ENCODE measurements at places on chromosomes 1 and 21.

- no peak for DNase-seq
Measured at GRCh38 chr1:6591222-6591621, 11.4 kb downstream of the ZBTB48 start.

- no peak for DNase-seq
Measured at GRCh38 chr21:35683664-35684304, 376.5 kb downstream of the SETD4 start.

DNA sequence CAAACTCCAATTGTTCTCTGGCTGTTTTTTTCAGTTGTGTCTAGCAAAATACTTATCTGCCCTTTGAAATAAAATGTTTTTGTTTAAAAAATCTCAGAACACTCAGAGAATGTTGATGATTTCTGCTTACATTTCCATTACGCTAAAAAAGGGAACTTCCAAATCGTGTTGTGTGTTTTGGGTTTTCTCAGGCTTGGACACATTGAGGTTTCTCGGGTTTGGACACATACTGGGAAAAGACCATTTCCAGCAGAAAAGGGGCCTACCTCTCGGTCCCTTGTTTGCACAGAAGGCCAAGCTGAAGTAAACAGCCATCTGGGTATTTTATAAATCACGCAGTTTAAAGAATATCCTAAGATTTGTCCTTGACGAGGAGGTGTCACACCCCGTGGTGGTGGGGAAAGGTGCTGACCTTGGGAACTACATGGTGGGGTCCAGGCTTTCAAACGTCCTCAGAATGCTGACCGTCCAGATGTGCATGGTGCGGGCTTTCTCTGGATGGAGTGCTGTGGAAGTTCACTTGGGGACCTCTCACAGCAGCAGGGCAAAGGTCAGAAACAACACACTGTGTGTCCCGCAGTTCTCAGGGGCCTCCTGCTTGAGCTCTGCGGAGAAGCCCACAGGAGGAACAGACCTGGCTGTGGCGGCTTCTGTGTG, 67.8 kb downstream of the SLC37A1 start:
- no peak for DNase-seq

GRCh38 chr1:232877365-232878028, 72.3 kb downstream of the MAP10 start:
- DNase-seq, result no peak

- peak; percentile 9 for DNase-seq
Measured at GRCh38 chr1:16724718-16725438, 15.4 kb upstream of the RNU1-4 start.

DNA sequence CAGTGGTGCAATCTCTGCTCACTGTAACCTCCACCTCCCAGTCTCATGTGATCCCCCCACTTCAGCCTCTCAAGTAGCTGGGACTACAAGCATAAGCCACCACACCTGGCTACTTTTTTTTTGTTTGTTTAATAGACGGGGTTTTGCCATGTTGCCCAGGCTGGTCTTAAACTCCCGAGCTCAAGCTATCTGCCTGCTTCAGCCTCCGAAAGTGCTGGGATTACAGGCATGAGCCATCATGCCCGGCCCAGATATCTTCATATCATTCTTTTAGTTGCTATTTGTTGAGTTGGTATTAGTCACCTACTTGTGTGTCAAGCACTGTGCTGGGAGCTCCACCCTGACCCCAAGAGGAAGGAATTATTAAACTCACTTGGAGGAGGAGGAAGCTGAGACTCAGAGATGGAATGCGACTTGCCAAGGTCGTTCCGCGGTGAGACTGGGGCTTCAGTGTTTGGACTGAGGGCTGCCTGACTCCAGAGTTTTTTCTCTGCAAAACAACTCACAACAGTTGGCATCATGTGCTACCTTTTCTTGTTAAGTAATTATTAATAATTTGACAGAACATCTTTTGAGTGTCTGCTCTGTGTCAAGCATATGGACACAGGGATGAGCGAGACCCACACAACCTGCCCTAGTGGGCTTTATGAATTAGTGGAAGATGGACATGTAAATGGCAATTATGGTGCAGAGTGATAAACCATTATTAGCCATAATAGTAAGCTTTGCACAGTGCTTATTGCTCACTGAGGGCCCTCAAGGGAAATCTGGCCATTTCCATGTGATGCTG, 132.0 kb downstream of the FOXD2 start:
- no peak for DNase-seq

DNA sequence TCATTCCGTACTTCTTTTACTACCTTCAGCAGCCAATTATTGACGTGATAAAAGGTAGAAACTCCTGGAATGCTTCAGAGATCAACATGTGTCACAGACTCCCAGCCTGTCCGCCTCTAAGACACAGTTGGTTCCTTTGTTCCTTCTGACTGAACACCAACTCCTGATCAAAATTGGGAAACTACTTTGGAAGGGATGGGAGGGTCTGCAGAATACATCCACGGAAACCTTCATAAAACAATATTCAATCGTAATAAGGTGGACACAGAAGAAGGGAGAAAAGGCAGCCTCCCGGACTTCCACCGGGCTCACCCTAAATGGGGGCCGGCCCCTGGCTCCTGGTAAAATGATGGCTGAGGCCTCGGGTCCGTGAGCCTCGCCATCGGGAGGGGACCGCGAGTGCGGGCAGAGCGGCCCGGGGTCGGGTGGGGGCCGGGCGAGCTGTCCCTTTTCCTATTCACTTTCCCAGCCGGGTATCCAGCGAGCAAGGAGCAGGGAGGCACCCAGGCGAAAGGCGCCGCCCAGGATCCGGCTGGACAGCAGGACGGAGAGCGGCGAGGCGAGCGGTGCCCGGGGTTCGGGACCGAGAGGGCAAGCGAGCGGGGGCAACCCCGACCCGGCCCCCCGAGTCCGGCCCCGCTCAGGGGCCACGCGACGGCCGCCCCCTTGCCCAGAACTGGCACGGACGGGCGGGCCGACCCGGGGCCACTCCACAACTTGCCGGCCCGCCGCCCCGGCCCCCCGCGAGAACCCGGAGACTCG, 805 bp downstream of the NRIP1 start:
- peak; percentile 30 for DNase-seq

GRCh38 chr1:8222789-8223188, 95.1 kb upstream of the SLC45A1 start:
- peak; percentile 78 for DNase-seq

DNA sequence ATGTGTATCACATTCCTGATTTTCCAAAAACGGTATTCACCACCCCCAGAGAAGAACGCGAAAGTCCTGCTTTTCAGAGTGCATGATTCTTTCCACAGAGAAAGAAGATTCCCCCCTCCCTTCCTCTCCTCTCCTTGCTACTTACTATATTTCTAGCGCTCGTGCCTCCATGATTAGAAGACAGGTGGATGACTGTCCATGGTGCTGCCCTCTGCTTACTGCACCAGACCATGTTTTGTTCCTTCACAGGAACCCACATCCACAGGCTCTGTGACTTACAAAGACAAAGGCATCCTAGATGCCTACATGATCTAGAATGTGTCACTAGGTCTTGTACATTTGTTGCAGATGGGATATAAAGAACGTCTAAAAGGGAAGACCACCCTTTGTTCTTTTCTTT, 49.1 kb upstream of the ZNF648 start:
- no peak for DNase-seq

DNA sequence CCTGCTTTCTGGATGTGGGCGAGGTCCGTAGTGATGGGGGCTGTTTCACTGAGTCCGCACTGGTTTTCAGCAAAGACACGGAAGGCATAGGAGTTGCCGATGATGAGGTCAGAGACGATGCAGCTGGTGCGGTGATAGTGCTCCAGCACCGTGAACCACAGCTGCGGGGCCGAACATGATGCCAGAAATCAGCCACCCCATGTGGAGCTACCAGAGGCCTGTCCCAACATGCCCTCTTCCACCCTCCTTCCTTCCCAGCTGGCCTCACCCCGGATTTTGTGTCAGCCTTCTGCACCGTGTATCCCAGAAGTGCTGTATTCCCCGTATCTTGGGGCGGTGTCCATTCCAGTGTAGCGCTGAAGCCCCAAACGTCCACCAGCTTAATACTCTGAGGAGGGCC, 10.0 kb downstream of the MYBPHL start:
- peak; percentile 54 for DNase-seq

DNA sequence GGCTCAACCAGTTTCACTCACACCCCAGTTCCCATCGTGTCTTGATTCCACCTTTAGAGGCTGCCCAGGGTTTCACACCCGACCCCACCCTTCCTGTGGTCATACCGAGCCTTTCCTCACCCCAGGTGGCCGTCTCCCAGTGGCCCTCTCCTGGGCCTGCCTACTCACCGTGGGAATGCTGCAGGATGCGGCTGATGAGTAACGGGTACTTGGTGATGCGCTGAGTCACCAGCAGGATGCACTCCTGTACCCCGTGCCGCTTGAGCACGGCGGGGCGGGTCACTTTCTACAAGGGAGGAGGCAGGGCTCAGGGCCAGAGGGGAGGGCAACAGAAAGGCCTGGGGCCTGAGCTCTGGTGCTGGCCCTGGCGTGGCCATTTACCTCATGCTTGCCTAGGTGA, 16.4 kb downstream of the ARHGEF2 start:
- peak; percentile 52 for DNase-seq

- DNase-seq, result no peak
Measured at GRCh38 chr21:38741950-38742256, 63.8 kb upstream of the ETS2 start.

DNA sequence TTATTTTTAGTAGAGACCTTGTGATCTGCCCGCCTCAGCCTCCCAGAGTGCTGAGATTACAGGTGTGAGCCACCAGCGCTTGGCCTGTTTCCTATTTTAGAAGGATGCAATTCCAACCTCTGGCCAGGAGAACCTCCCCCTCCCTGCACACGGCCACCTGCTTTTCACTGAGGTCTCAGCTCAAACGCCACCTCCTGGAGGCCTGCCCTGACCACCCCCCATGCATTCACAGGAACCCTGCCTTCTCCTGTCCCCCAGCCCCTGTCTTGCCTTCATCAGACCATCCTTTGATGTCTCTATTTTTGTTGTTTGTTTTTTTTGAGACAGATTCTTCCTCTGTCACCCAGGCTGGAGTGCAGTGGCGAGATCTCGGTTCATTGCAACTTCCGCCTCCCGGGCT, 2.3 kb downstream of the SRM start:
- no peak for DNase-seq

DNA sequence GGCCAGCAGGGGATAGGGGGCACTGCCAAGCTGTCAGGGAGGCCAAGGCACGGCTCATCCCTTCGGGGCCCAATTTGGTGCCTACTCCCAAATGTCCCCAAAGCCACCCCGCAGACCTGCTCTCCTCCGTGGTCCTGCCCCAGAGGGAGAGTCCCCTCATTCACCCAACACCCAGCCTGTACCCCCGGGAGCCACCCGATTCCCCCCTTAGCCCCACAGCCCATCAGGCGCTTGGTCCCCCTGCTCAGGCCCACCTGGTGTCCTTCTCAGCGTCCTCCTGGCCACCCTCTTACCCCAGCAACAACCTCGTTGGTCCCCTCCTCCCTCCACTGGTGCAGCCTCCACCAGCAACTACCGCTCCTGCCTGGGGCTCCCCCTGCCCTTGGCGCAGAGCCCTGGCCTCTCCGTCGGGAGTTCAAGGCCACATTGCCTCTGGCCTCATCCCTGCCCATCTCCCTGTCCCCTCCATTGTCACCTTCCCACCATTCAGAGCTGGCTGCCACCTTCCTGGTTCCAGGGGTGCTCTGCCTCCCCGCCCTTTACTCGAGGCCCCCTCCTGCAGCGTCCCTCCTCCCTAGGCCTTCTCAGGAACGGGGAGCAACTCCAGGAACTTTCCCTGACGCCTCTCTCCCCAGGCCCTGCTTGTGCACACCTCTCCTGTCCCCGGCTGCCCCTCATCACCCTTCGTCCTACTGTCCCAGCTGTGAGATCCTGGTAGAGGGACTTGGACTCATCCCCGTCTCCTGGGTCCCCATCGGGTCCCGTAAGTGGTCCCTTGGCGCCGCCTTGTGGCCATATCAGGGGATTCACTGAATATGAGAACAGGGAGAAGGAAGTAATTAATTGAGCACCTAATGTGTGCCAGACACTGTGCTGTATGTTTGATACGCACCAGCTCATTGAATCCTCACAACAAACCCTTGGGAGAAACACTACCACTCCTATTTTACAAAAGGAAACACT, 73.9 kb downstream of the RAP1GAP start:
- DNase-seq, result peak; percentile 82

- no peak for DNase-seq
Measured at GRCh38 chr1:64913361-64914015, 52.9 kb downstream of the JAK1 start.

- peak; percentile 38 for DNase-seq
Measured at GRCh38 chr1:247330548-247331171, 1.0 kb downstream of the ZNF496 start.

DNA sequence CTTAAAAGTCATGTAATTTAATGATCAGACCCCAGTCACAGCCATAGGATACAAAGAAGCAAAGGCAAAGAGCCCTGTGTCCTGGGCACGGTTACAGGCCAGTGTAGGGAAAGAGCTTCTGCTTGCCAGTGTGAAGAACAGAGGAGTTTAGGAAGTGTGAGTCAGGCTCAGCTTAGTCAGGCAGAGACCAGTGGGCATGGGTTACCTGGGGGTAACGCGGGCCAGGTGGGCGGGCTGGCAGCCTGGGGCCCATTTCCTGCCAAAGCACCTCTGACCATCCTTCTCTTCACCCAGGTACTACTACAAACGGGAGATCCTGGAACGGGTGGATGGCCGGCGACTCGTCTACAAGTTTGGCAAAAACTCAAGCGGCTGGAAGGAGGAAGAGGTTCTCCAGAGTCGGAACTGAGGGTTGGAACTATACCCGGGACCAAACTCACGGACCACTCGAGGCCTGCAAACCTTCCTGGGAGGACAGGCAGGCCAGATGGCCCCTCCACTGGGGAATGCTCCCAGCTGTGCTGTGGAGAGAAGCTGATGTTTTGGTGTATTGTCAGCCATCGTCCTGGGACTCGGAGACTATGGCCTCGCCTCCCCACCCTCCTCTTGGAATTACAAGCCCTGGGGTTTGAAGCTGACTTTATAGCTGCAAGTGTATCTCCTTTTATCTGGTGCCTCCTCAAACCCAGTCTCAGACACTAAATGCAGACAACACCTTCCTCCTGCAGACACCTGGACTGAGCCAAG, 4.7 kb downstream of the ELF3 start:
- DNase-seq, result no peak

GRCh38 chr1:36567601-36568341, 85.1 kb upstream of the CSF3R start:
- DNase-seq, result peak; percentile 97

DNA sequence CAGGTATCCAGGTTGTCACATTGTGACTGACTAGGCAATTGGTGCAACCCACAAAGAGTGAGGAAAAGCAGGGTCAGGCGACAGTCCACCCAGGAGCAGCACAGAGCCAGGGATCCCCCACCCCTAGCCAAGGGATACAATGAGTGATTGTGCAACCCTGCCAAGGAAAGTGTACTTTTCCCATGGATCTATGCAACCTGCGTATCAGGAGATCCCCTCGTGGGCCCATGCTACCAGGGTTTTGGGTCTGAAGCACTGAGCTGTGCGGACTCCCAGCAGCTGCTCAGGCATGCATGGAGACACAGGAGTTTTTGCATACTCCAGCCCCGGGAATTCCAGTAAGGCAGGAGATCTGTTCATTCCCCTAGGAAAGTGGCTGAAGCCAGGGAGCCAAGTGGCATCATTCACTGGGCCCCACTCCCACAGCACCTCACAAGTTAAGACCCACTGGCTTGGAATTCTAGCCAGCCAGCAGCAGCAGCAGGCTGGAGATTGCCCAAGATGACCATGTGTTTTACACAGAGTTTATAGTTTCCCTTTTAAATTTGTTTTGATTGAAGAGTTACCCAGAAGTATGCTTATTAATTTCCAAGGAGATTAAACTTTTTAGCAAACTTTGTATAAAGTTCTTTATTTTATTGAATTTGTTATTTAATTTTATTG, 136.0 kb downstream of the LTN1 start:
- DNase-seq, result no peak

- DNase-seq, result no peak
Measured at GRCh38 chr1:154496383-154496782, 5.6 kb upstream of the TDRD10 start.

- DNase-seq, result peak; percentile 71
Measured at GRCh38 chr1:13807209-13807608, 107.2 kb downstream of the PRDM2 start.

Data from WERI-Rb-1 (cell line).